Tongue (tissue), 3 donors: ENCODE measurements at places on chromosomes 3 and 15.

GRCh38 chr15:68192804-68193486, 12.2 kb downstream of the CALML4 start:
- peak; percentile 62 for DNase-seq

- DNase-seq: peak; percentile 84
Observed at GRCh38 chr15:63288778-63289378, 11.5 kb downstream of the APH1B start.

- peak; percentile 70 for DNase-seq
Observed at GRCh38 chr15:61084472-61084871, 144.6 kb downstream of the RORA start.

DNA sequence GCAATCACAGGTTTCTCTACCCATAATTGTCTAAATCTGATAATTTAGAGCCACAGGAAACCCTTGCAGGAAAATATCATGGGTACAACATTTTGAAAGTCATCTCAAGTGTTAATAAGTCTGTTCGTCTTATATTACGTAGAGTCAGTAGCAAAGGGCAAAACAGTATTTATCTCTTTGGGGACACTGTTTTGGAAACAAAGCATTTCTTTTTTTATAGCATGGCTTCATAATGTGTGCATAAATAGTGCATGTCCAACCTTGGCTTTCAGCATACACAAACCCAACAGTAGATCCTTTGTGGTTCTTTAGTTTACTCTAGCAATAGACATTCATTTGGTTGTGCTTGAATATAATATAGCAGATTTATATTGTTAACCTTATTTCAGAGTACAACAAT, 24.0 kb downstream of the ST3GAL6 start:
- DNase-seq: no peak

- no peak for DNase-seq
Observed at GRCh38 chr3:42099020-42099765, 8.0 kb downstream of the TRAK1 start.

DNA sequence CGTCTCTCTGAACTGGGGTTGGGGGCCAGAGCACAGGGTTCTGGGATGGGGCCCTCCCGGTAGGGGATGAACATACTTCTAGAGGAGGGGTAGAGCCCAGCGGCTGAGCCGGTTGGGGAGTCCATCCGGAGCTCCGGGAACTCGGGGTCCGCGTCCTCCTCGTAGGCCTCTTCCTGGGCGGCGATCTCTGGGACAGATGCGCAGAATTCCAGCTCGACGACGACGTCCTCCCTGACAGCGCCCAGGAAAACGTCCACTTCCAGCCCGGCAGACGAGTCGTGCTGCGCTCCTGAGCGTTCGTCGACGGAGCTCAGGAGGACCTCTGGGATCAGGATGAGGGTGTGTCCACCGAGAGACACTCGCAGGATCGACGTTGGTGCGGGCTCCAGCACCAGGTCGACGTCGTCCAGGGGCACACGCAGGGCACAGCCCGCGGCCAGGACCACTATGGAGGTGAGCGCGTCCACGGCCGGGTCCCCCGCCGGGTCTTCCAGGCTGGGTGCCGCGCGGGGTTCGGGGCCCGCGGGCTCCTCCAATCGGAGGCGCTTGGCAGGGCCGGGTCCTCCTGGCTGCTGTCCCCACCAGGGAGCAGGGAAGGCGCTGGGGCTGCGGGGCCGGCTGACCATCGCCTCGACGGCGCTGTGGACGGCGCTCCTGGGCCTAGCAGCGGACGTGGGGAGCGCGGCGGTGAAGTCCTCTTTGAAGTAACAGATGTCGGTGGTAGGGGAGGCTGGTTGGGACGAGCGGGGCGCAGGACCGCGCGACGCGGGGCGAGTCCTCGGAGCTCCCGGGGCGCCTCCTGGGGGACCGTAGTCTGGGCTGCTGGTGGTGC, 474 bp downstream of the PRR23B start:
- no peak for DNase-seq

DNA sequence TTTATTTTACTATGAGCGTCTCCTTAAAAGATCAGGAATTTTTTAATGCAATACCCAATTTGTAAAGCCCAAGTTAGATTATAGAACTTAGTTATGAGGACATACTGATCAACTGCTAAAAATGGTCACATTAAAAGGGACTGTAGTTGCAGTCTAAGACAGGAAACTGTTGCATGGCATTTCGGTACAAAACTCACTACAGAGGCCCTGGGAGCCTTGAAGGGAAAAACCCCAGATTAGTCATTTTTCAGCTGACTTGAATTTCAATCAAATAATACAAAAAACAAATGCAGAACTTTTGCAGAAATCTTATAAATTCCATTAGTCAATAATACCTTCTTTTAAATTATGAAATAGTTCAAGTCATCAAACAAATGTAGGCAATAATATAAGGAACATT, 6.9 kb upstream of the PTX3 start:
- no peak for DNase-seq

GRCh38 chr3:47791193-47791855, 9.6 kb upstream of the SMARCC1 start:
- no peak for DNase-seq

DNA sequence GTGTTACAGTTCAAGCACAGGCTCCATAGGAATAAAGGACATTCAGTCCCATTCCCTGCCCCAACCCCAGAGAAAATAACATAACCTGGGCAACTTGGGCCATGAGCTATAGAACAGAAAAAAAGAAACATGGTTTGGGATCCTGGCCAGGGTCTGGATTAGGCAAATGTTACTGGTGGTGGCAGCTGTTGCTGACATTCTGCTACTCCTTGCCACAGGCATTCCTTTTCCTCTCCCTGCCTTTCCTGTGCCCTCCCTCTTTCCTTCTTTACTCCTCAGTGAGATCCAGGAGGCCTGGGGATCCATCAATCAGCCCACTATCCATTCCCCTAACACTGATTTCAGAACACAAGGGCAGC, 129.1 kb downstream of the NTRK3 start:
- DNase-seq: peak; percentile 92

GRCh38 chr15:28868744-28869345, 16.9 kb upstream of the APBA2 start:
- DNase-seq: peak; percentile 56

DNA sequence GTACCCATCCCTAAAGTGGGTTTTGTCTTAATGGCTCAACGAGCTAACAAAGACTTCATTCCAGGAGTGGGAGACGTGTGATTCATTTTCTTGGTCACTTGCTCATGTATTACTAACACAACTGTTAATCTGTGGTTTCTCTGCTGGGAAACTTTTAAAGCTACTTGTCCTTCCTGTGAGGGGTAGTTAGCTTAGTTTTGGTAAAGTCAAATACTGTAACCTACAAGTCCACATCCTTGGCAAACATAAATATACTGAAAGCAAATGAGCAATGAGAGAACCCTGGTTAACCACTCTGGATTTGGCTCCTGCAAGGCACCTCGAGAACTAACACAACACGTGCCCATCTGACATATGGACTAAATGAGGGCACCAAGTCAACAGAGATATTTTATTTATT, 19.9 kb downstream of the NOX5 start:
- no peak for DNase-seq
